ENCODE measurements at places on chromosomes 6 and 20. TPM values are rescaled to one million over a fixed set of nuclear protein-coding genes. Genes with fewer than 3 reads are reported as not detected.

The CCM2L gene
- 1.5 TPM for polyA plus RNA-seq

The SLC35D3 gene
- not detected for polyA plus RNA-seq

The SIRPD gene
- polyA plus RNA-seq: not detected

The ADGRF5 gene
- not detected for polyA plus RNA-seq

The AARS2 gene
- polyA plus RNA-seq: 14.0 TPM

The TRIM15 gene
- polyA plus RNA-seq: not detected

The MLIP gene
- polyA plus RNA-seq: not detected

The TAGAP gene
- not detected for polyA plus RNA-seq

The AIF1 gene
- not detected for polyA plus RNA-seq

The CCN6 gene
- not detected for polyA plus RNA-seq

The ZNF391 gene
- polyA plus RNA-seq: 2.5 TPM

The FILIP1 gene
- polyA plus RNA-seq: 1.4 TPM

The MED20 gene
- 21.2 TPM for polyA plus RNA-seq

The RBPJL gene
- not detected for polyA plus RNA-seq

The C6orf118 gene
- 5.2 TPM for polyA plus RNA-seq

The NRSN1 gene
- 24.5 TPM for polyA plus RNA-seq

The HAO1 gene
- not detected for polyA plus RNA-seq

The ETV7 gene
- polyA plus RNA-seq: 0.32 TPM

The MAS1 gene
- polyA plus RNA-seq: not detected

The LSM2 gene
- polyA plus RNA-seq: 68.5 TPM

The CALHM6 gene
- 12.0 TPM for polyA plus RNA-seq

The RAB5IF gene
- 205 TPM for polyA plus RNA-seq

The CDSN gene
- not detected for polyA plus RNA-seq

The ARMC2 gene
- 18.6 TPM for polyA plus RNA-seq

The BPIFB2 gene
- polyA plus RNA-seq: not detected

The OR2B6 gene
- polyA plus RNA-seq: not detected

The SFTA2 gene
- not detected for polyA plus RNA-seq

The NHLRC1 gene
- 1.2 TPM for polyA plus RNA-seq

The RAET1L gene
- polyA plus RNA-seq: not detected

The EYA4 gene
- 2.9 TPM for polyA plus RNA-seq

The PBOV1 gene
- not detected for polyA plus RNA-seq

The SEL1L2 gene
- polyA plus RNA-seq: not detected

The ZNF76 gene
- 26.3 TPM for polyA plus RNA-seq

The LY6G6D gene
- polyA plus RNA-seq: not detected
